Uterine smooth muscle cell (primary cell): ENCODE measurements at places on chromosomes 1 and 21. TPM values are rescaled to one million over a fixed set of nuclear protein-coding genes. Genes with fewer than 3 reads are reported as not detected.

Gene SYTL1
- total RNA-seq, result 0.11 and 0.37 TPM in 2 replicates

Gene SPATA17
- total RNA-seq, result 0.33 and 0.50 TPM in 2 replicates

Gene CYP2J2
- total RNA-seq, result 0.12 and 0.33 TPM in 2 replicates

Gene TLR5
- under 0.01 TPM in 1 of 2 replicates, not detected in the other for total RNA-seq

Gene FCER1G
- total RNA-seq, result not detected in 2 replicates
